H4 (cell line): ENCODE measurements at places on chromosomes 2 and 18. TPM values are rescaled to one million over a fixed set of nuclear protein-coding genes. Genes with fewer than 3 reads are reported as not detected.

GRCh38 chr2:202361108-202361507 lies 15.0 kb upstream of the BMPR2 start:
- DNase-seq, result no peak

GRCh38 chr2:24577481-24577880 lies 86.4 kb downstream of the NCOA1 start:
- DNase-seq, result no peak

- no peak for DNase-seq
Observed at GRCh38 chr2:199552141-199552540, 94.4 kb upstream of the SATB2 start.

DNA sequence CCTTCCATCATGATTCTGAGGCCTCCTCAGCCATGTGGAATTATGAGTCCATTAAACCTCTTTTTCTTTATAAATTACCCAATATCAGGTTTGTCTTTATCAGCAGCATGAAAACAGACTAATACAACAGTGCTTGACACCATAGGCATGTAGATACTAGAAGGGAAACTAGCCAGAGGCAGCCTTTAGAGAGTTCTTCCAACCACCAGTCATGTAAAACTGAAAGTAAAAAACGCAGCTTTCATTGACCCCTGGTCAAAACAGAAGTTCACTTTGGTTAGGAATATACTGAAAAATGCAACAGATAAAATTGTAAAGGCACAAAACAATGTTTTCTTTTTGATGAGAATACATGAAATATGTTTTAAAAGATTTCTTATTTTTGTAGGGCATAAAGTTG lies 122.8 kb upstream of the L3MBTL4 start:
- DNase-seq, result no peak

- DNase-seq, result no peak
Observed at GRCh38 chr2:22340716-22341115, 1044.3 kb upstream of the KLHL29 start.

GRCh38 chr18:60739212-60739611 lies 366.6 kb upstream of the MC4R start:
- DNase-seq, result no peak

DNA sequence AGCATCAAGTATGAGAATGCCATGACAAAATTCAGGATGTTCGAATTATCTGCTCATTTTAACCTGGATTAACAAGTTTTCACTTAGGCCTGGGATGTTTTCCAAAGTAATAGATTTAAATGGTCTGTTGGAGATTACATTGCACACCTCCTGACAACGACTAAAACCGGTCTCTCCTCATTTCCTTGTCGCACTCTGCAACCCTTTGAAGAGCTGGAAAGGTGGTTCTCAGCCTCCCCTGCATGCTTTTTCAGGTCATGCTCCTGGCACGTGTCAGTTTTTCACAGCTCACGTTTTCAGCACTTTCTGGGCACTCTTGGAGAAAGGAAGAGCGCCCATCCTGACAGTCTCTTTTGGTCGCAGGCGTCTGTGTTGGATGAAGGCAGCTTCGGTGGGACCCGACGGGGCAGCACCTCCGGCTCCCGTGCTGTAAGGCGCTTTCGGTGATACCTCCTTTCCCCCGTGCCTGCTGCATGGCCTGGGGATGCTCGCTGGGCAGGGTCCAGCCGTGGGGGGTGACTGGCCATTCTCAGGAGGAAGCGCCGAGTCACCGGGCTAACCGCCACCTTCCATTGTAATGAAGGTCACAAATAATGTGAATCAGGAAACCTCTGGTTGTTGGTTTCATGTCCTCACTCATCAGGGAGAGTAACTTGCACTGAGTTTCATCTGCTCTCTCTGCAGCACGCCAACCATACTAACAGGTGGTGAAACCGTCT lies 63.5 kb upstream of the RBM44 start:
- DNase-seq, result no peak

DNA sequence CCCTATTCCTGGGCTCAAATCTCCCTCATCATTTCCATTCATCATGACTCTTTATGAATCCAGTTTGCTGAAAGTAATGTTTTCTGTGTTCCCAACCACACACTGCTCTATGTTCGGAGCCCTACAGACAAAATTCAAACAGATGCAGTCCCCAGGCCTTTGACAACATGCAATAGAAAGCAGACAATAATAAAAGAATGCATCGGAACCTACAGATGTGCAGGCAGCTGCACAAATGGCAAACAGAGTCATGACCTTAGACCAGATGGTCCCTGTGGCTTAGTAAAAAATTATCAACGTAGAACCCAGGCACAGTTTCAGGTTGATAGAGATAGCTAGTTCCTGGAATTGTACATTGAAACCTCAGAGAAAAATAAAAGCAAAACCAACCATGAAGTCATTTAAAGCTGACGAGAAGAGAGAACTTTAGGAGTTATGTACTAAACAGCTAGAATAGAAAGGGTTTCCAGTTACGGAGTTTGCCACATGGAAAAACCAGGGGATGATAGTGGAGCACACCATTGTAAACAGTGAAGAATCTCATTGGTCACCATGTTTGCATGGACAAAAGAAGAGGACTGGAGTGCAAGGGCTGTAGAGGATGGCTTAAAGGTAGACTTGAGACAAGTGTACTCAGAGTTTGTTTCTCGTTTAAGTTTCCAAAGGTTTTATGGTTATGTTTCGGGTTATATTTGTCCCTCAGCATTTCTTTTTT lies 23.2 kb upstream of the ACVR1 start:
- no peak for DNase-seq

DNA sequence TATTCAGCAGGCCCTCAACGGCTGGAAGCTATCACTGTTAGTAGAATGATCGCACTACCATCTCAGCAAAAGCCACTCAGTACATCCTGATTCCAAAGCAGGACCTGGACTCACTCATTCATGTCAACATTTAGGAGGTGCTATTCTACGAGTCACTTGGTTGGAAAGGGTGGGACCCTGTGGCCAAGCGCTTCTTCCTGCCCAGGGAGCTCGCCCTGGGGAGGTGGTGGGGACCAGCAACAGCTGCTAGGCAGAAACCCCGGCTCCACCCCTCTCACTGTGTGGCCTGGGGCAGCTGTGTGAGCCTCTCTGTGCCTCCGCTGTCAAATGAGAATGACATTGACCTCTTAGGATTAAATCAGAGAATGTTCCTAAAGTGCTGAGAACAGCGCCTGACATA lies 231.4 kb downstream of the EIPR1 start:
- no peak for DNase-seq

GRCh38 chr2:192159208-192159607 lies 35.5 kb downstream of the TMEFF2 start:
- no peak for DNase-seq

GRCh38 chr18:43278355-43278754 lies 1.1 kb upstream of the SYT4 start:
- no peak for DNase-seq

GRCh38 chr2:28247734-28248133 lies 144.9 kb upstream of the FOSL2 start:
- no peak for DNase-seq

DNA sequence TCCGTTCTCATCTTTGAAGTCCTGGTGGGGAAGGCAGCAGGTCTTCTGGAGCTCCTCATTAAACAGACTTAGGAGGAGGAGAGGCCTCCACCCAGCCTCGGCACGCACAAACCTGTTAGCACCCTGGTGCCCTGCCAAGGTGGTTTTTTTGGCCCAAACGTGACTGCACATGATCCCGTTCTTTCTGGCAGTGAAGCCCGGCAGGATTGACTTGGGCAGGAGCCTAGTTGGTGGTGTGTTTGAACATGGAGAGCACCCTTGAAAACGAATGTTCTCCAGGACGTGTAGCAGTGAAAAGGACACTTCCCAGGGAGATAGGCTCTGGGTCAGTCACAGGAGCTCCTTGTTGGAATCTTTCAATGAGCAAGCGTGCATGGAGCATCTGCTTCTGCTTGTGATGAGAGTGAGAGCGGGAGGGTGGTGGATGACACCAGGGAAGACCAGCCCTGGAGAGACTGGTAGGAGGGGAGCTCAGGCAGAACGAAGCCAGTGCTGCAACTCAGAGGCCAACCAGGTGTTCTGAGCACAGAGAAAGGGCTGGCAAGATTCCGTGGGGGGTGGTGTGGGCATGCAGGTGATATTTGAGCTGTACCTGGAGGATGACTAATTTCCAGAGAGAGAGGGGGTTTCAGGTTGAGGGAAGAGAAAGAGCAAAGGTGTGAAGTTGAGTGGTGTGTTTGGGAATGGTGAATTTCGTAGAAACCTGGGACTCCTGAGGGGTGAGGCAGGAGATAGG lies 73.8 kb downstream of the TANC1 start:
- DNase-seq, result no peak

GRCh38 chr2:240815761-240816583 lies 4.0 kb downstream of the KIF1A start:
- DNase-seq, result no peak

DNA sequence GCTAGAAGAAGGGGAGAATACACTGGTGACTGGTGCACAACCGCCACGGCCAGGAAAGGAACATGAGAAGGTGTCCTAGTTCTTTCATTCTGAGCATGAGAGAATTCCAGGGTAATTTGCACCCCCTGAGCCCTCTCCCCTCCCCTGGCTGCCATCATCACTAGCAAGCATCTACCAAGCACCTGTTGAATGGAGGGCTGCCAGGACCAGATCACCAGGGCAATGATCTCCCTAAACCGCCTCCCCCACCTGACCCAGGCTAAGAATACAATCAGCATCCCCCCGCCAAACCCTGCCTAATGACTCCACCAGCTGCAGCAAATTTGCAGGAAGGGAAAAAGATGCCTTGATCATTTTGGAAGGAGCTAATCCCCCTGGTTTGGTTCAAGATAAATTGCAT lies 100.2 kb downstream of the STPG4 start:
- DNase-seq, result no peak

DNA sequence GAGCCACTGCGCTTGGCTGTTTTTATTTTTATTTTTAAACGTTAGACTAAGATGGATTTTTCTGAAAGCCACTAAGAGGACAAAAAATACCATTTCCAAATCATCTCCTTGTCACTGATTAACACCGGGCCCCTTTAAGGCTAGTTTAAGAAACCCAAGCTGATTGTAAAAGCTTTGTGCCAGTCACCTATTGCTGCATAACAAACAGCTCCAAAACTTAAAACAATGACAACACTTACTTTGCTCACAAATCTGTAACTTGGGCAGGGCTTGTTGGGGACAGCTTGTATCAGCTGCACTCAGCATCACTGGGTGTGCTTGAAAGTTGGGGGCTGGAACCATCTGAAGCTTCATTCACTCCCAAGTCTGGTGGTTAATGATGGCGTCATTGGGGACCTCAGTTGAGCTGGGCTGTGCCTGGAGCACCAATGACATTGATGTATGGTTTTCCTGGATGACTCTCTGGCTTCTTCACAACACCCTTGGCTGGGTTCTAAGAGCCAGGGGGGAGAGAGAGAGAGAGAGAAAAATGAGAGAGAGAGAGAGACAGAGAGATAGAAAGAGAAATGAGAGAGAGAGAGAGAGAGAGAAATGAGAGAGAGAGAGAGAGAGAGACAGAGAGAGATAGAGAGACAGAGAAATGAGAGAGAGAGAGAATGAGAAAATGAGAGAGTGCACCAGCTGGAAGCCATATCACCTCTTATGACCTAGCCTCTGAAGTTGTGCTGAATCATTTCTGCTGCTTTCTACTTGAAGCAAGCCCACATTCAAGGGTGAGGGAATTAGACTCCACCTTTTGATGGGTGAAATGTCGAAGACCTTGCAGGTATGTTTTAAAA lies 26.0 kb upstream of the ATG16L1 start:
- DNase-seq, result no peak

DNA sequence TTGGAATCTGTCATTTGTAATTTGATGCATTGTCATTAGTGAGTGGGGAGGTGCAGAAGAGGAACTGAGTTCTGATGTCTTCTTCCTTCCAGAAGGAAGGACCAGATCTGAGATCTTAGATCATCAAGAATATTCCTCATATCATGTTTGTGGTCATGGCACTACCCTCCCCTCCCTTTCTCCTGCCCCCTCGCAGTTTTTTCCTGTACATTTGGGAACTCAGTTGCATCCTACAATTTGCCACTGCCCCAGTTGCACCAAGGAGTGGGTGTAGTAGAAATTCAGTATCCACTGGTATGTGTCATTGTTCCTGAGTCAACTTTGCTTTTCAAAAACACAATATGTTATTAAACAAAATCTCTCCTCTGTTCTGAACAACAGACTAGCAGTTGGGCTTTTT lies 26.6 kb upstream of the ACVR1 start:
- no peak for DNase-seq

- DNase-seq, result no peak
Observed at GRCh38 chr2:9549420-9549819, 6.2 kb downstream of the ADAM17 start.

GRCh38 chr2:174752403-174753037 lies 11.8 kb downstream of the CHRNA1 start:
- DNase-seq, result no peak

Gene PROKR1
- not detected in 2 replicates for total RNA-seq

Gene SOX11
- 0.86 and 1.8 TPM in 2 replicates for total RNA-seq

Gene SLC14A1
- total RNA-seq, result 257 and 276 TPM in 2 replicates

Gene MTLN
- total RNA-seq, result 63.5 and 80.2 TPM in 2 replicates

Gene THSD7B
- 0.23 and 0.35 TPM in 2 replicates for total RNA-seq

Gene EMILIN1
- 10.8 and 30.2 TPM in 2 replicates for total RNA-seq

Gene TAF1B
- 14.8 and 28.4 TPM in 2 replicates for total RNA-seq

Gene PIEZO2
- 8.9 and 13.8 TPM in 2 replicates for total RNA-seq

Gene NTSR2
- not detected in 2 replicates for total RNA-seq

Gene UGT1A5
- not detected in 2 replicates for total RNA-seq
